Non-pigmented ciliary epithelial cell (primary cell): ENCODE measurements at places on chromosomes 6 and 20.

GRCh38 chr6:9140951-9141460 is 705.7 kb upstream of the SLC35B3 start:
- DNase-seq = no peak

GRCh38 chr6:19869464-19869863 is 32.3 kb downstream of the ID4 start:
- DNase-seq = no peak

GRCh38 chr6:72977114-72977513 is 248.2 kb downstream of the KHDC1L start:
- no peak for DNase-seq

GRCh38 chr6:149079456-149079855 is 238.1 kb upstream of the TAB2 start:
- no peak for DNase-seq

- no peak for DNase-seq
Observed at GRCh38 chr6:139159016-139159415, 24.1 kb downstream of the HECA start.

DNA sequence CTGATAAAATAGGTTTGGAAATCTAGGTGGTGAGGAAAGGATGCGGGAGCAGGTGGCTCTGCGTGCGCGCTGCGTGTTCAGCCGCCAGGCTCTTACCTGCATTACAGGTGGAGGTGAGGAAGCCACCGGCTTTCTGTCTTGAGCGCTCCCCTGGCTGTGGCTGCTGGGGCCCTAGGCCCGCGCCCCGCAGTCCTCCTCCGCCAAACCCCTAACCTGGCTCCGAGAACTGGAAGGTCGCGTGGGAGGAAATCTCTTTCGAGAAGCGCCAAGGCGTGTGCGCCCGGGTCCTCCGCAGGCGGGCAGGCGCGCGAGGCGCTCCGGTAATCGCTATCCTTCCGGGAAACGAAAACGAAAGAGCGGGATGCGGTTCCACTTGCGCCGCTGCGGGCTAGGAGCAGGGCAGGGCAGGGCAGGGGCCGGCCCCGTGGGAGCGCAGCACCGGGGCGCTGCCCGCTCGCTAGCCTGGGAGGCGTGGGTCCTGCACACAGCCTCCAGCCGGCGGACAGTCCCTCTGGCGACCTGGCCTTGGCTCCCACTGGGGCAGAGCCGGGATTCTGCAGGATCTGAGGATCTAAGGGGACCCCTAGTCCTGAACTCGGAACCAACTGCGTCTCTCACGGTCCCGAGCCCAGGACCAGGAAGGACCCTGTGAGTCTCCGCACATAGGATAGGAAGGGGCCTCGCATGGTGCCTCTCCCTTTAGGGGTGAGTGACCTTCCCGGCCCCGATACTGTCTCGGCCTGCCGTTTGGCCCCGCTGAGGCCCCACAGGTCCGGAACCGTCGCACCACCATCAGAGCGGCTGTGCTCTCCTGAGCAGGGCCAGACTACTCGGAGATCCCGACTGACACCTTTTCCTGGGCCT is at the start of gene ETV7:
ETV7 (minus strand) TSS at position 230 of the 864 bp plus-strand sequence; CDS start at position 102, 128 bp downstream.
- no peak for DNase-seq

- no peak for DNase-seq
Observed at GRCh38 chr6:41693281-41694240, 41.8 kb downstream of the TFEB start.

GRCh38 chr6:168559574-168560098 is 118.7 kb downstream of the SMOC2 start:
- DNase-seq = no peak

DNA sequence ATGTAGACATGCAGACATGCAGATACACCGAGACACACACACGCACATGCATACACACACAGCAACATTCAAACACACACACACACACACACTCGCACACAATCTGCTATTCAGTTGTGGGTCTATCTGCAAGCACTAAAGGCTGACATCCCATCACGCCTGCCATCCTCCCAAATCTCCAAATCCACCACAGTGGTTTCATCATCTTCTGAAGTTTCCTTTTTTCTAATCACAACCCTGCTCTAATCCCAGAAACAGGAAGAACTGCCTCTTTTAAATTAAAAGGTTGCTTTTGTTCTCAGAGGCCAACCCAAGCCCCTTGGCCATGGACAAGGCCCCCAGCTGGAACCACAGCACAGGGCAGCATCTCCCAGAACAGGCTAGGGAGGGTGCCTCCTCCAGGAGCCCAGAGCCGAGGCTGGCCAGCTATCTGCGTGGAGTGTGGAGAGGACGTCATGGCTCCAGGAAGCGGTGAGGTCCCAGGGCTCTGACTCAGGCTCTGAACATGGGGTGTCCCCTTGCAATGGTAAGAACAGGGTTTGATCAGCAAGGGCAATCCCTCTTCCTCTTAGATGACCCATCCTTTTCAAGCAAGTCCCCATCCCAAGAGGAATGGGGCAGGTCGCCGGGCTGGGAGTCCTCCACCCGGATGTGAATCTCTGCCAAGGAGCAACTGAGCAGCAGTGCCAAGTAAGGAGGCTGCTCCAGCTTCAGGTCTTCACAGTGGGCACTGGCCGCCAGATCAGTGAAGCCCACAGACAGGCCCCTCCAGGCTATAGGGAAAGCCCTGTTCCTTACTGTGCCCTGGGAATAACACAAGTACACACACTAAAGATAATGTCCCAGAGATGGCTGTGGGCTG is 14.7 kb downstream of the FOXF2 start:
- DNase-seq = no peak

- no peak for DNase-seq
Observed at GRCh38 chr20:40563296-40563950, 125.6 kb downstream of the MAFB start.

DNA sequence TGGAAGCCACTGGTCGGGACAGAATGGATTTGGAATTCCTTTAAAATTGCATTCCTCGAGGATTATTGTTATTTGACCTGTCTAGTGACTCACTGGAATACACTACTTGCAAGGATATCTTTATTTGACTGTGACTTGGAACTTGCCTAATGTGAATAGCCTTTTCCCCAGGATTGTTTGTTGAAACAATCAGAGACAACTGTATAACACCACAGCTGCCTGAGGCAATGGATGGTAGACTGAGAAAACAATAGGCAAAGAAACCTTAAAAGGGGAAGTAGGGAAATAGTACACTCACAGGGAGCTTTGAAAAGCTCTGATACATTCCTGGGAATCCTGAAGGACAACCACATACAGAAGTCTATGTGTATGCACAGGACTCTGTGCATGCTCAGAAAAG is 465.3 kb downstream of the BMP2 start:
- DNase-seq = no peak

DNA sequence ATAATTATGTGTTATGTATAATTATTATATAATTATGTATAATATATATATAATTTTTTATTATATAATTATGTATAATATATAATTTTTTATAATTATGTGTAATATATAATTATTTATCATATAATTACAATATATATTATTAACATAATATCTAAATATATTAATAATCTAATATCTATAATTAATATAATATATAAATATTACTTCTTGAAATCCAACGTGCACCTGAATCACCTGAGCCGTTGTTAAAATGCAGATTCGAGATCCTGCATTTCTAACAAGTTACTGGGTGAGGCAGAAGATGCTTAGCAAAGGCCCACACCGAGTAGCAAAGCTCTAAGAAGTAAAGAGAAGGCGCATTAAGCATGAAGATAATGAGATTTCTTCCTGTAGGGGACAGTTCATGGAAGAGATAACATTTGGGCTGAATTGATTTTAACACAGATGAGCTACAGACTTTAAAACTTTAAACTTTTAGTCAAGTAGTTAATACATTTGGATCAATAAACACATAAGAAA is 406.4 kb upstream of the PLCB4 start:
- no peak for DNase-seq

- no peak for DNase-seq
Observed at GRCh38 chr6:114315831-114316595, 26.8 kb downstream of the HS3ST5 start.

GRCh38 chr20:25083773-25084625 is 2.1 kb upstream of the VSX1 start:
- DNase-seq = no peak

DNA sequence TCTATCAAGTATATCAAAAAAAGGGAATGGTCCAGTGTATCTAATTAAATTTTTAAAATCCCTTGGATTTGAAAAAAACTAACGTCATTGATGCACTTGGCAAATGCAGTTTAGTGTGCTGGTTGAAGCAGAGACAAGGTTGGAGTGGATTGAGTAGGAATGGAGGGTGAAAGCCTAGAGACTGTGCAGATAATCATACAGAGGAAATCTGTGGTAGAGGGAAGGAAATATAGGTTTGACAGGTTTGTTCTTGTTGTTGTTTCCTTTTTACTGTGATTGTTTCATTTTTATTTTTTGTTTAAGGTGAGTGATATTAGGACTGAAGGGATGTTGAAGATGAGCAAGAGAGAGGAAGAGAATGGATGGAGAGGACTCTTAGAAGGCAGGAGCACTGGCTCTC is 29.0 kb upstream of the L3MBTL3 start:
- DNase-seq = no peak

GRCh38 chr6:27861861-27862260 is 50.3 kb downstream of the OR2B2 start:
- DNase-seq = no peak

DNA sequence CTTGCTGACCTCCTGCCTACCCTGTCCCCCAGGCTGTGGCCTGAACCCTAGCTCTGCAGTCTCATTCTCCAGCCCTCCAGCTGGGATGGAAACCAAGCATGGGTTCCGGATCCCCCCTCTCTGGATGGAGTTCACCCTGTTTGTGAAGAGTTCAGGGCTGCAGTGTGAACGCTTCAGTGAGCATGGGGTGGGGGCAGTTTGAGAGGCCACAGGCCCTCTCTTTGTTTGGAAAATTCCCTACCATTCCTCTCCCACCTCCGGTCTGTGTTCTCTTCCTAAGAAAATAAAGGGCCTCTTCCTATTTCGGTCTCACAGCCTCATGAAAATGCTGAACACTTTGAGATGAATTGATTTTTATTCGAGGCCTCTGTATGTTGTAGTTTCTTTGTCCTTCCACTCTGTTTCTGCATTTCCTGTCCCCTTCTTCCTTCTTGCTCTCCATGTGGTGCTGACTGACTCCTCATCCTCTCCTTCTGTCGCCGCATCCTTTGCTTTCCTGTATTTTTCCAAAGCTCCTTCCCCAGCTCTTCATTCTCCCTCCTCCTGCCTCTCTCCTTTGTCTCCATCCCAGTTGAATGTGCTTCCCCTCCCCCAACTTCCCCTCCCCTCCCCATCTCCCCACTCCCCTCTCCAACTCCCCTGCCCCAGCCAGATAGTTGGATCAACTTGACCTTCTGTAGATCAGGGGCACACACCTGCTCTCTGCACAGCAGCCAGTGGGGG is 2.4 kb upstream of the KCNK5 start:
- no peak for DNase-seq

- no peak for DNase-seq
Observed at GRCh38 chr20:58720890-58721289, 28.3 kb downstream of the NPEPL1 start.

DNA sequence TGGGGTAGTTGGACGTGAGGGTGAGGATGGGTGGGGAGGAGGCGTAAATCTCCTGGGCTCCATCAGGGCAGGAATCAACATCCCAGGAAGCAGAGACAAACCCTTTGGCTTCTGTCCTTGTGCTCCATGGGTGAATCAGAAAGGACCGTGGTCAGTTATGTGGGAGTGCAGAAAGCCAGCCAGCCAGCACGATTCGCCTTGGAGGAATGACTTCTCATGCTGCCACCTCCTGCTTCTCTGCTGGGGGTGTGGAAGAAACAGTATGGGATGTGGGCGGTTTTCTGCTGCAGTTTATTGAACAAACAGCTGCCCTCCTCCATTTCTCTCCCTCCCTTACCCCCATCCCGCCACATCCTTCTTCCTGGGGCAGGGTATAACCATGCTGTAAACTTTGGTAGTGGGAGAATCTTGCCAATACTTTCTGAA is 214.5 kb downstream of the SOX4 start:
- peak; percentile 22 for DNase-seq

DNA sequence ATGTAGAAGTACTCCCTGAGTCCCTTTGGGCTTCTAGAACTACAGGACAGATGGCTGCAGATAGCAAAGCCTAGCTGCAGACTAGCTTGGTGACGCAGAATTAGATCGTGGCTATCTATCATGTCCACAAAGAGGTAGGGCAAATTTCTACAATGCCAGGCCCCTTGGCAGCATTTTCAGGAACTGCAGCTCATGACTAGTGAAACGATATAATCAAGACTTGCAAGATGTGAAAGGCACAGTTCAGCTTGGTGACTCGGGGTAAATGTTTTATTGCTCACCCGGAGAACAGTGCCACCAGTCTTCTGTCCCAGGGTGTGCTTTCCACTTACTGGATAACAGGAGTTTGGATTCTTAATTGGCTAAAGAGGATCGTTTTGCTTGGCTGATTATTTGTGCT is 108.7 kb upstream of the LY86 start:
- no peak for DNase-seq
